ENCODE measurements at places on chromosomes 11 and 22.

- DNase-seq: no peak
Measured at GRCh38 chr11:65573391-65574079, 1.2 kb downstream of the FAM89B start.

- DNase-seq: no peak
Measured at GRCh38 chr22:30733181-30733631, 38.5 kb downstream of the OSBP2 start.

DNA sequence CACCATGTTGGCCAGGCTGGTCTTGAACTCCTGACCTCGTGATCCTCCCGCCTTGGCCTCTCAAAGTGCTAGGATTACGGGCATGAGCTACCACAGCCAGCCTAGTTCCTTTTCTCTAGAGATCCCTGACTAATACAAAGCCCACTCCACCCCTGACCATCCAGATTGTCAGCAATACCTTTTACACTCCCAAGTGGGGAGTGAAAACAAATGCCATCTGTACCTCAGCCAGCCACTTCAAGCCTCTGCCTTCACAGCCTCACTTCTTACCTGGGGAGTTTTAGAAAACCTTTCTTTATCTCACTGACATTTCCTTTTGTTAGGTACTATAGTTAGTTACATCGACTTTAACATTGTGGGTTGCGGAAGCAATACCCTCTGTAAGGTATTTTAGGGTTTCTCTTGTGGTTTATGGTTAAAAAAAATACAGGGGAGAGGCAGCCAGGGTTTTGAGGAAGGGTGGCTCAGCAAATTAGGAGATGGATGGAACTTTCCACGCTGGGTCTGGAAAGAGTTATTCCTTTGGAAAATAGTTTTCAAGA, 8.9 kb downstream of the TOM1 start:
- no peak for DNase-seq

DNA sequence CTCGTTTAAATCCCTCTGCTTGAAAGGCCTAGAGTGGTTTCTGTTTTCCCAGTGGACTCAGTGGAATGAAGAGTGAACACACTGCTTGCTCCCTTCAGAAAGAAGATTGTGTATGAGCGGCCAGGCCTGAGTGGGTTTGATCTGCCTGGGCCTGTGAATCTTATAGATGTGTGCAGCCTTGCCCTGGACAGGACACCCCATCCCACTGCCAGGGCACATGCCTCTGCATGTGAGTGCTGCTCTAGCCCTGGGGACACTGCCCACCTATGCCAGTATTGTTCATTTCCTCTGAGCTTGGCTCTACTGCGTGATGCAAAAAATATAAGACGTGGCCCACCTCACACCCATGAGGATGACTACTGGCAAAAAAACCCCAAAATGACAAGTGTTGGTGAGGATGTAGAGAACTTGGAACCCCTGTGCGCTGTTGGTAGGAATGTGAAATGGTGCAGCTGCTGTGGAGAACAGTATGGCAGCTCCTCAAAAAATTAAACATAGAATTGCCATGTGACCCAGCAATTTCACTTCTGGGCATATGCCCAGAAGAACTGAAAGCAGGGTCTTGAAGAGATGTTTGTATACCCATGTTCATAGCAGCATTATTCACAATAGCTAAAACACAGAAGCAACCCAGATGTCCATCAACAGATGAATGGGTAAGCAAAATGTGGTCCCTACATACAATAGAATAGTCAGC, 27.3 kb upstream of the NECTIN1 start:
- DNase-seq: no peak

GRCh38 chr11:115391160-115391559, 113.1 kb downstream of the CADM1 start:
- DNase-seq: no peak

GRCh38 chr11:66243782-66244535, 24.5 kb upstream of the RAB1B start:
- no peak for DNase-seq

- no peak for DNase-seq
Measured at GRCh38 chr11:330307-330693, 9.6 kb upstream of the IFITM3 start.

DNA sequence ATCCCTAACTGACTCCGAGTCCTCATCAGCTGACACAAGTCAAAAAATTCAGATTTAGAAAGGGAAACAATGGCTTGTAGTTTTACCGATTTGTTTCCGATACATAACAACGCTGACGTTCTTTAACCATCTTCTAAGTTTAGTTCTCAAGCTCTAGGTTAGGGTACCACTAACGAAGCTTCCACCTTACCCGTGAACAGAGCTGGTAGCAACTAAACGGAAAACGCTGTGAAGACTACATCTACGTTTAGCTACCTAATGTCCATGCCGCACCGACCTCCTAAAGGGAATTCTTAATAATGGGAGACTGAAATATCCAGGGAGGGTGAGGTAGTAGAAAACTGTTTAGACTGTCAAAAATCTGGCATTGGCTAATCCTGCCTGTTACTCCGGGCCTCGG, 1.0 kb downstream of the NUP98 start:
- no peak for DNase-seq

GRCh38 chr11:93524858-93525257, 18.3 kb downstream of the SMCO4 start:
- no peak for DNase-seq

- no peak for DNase-seq
Measured at GRCh38 chr11:16979703-16980622, 34.3 kb downstream of the PLEKHA7 start.

GRCh38 chr22:46574438-46574992, 37.1 kb upstream of the CELSR1 start:
- no peak for DNase-seq

- DNase-seq: no peak
Measured at GRCh38 chr22:44195189-44195871, 14.6 kb downstream of the PARVG start.

GRCh38 chr11:8366316-8366715, 102.6 kb upstream of the LMO1 start:
- DNase-seq: no peak

GRCh38 chr11:24453129-24453718, 43.6 kb upstream of the LUZP2 start:
- no peak for DNase-seq

GRCh38 chr22:20549232-20549841, 41.9 kb downstream of the MED15 start:
- DNase-seq: no peak

DNA sequence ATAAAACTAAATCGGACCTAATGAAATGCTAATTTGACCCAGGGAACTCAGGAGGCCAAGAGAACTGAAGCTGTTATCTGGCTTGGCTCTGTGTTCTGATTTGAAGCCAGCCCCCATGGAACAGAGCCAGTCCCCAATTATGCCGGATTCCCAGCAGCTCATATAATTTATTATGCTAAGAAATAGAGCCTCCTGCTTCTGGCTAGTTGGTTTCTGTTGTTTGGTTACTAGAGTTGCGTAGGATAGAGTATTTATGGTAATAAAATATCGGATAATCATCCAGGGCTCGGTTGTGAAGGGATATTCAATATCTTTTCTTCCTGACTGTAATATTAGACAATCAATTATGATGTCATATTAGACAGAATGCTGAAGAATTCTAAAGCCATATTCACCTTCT, 120.4 kb upstream of the TTC12 start:
- DNase-seq: no peak

DNA sequence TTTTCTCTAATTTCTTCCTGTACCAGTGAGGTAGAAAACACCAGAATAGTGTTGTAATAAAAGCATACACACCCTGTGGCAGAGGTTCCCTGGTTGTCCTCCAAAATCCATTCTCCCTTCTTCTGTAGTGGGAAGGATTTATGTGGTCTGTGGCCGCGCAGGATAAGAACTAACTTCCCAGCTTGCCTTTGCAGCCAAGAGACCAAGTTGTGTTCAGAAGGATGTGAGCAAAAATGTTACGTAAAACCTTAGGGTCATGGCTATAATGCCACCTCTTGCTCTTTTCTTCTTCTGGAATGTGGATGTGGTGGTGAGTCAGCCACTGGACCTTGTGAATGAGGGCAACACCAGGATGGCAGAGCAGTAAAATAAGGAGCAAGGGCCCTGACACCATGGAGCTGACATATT, 28.4 kb downstream of the CCDC90B start:
- peak; percentile 16 for DNase-seq

DNA sequence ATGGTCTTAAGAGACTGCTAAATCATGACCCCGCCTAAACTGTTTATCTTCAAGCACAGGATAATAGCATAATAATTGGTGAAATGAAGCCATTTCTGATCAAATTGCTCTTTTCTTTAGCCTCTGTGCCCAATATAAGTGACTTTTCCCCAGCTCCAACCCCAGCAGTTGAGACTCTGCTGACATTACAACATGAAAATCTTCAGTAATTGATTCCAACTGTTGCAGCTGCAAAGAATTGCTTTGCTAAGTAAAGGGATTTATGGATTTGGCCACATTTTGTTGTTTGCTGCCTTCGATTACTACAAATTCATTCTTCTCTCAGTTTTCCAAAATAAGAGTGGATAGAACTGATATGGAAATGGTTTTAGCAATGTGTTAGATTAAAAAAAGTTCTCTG, 576.7 kb upstream of the LRRC4C start:
- DNase-seq: no peak

- no peak for DNase-seq
Measured at GRCh38 chr11:36270701-36271100, 18.5 kb downstream of the COMMD9 start.

DNA sequence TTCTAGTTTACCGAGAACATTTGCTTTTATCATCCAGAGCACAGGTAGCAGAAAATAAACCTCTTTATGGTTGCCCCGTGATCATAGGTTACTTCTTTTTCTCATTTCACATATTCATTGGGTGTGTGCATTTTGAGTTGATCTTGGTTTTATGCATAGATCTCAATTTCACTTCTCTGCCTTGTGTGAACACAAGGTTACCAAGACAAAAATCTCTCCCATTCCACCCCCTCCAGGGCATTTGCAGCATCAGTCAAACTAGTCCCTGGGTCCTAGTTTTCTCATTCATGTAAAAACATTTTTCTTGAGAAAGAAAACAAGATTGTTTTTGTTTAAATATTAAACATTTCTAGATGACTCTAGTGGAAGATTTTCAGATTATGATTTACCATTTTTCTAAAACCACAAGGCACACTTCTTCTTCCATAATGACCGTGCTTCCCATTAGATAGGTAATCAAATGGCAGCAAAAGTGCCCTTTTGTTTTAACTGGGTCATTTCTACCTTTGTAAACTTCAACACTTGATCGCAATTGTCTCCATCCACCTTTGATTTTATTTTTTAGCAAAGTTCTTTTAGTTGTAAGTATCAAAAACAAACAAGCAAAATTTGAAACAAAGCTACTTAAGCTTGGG, 526.6 kb upstream of the CADM1 start:
- no peak for DNase-seq

- no peak for DNase-seq
Measured at GRCh38 chr11:11570823-11571222, 51.0 kb downstream of the GALNT18 start.

GRCh38 chr11:61923166-61924063, 6.0 kb upstream of the RAB3IL1 start:
- peak; percentile 74 for DNase-seq

GRCh38 chr11:70281156-70281609, 10.7 kb downstream of the PPFIA1 start:
- DNase-seq: peak; percentile 90

Measured in hepatic stellate cell (primary cell).